Calu3 (cell line): ENCODE measurements at places on chromosomes 4 and X.

- DNase-seq = no peak
Observed at GRCh38 chr4:34629451-34629850, 1614.9 kb downstream of the ARAP2 start.

- DNase-seq = peak; percentile 13
Observed at GRCh38 chr4:118682928-118683327, 2.3 kb upstream of the METTL14 start.

- DNase-seq = no peak
Observed at GRCh38 chrX:53244610-53245009, 19.6 kb upstream of the KDM5C start.

- DNase-seq = no peak
Observed at GRCh38 chr4:78379040-78379439, 172.5 kb upstream of the ANXA3 start.

GRCh38 chr4:99185581-99185980 is 33.5 kb downstream of the ADH6 start:
- DNase-seq = no peak

- no peak for DNase-seq
Observed at GRCh38 chrX:153478746-153479145, 8.4 kb upstream of the HAUS7 start.

GRCh38 chr4:151811403-151811802 is 50.6 kb upstream of the GATB start:
- no peak for DNase-seq

DNA sequence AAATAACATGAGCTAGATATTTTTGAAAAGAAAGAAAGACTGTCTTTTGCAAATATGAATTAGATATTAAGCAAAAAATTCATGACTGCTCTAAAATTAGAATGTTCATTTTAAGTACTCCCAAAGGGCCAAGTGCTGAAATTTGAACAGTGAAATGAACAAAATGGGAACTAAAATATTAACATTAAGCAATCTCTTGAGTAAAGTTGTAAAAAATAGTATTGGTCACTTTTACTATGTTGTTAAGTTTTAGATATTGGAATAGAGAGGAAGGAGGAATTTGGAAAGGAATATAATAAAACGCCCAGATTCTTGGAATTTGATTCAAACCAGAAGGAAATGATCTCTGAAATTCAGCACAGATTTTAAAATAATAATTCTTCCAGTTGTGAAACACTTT is 125.9 kb upstream of the ANK2 start:
- DNase-seq = no peak

DNA sequence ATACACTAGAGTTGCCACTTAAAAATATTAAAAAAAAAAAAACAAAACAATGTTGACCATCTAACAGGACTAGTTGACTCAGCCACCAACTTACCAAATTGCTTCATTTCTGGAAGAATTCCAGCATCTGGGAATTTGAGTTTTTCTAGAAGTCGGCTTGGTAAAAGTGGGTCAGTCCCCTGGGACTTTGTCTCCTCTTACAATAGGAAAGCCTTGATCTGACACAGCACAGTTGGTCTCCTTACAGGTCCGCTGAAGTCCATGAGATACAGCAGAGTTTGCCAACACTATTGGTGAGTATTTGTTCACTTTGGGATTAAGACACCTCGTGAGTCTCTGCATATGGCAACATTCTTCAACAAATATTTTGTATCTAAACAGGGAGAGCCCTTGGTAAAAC is 18.2 kb upstream of the DDIT4L start:
- DNase-seq = no peak

- no peak for DNase-seq
Observed at GRCh38 chrX:124462931-124463330, 116.6 kb downstream of the SH2D1A start.

- no peak for DNase-seq
Observed at GRCh38 chr4:55543858-55544257, 2.9 kb downstream of the CLOCK start.

DNA sequence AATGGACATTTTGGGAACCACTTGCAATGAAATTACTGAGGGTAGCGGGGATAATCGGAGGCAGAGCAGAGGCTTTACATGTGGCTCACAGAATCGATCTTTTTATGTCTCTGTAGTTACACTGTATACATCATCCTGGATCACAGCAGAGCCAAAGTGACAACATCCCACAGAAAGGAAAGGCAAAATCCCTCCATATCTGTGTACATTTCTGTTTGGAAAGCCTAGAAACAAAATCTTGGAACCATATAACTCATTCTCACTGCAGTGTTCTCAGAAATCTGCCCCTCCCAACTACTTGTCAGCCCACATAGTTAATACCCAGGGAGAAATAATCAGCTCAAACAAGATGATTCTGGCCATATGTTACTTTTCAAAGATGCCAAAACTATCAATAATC is 211.6 kb downstream of the DCLK2 start:
- no peak for DNase-seq

DNA sequence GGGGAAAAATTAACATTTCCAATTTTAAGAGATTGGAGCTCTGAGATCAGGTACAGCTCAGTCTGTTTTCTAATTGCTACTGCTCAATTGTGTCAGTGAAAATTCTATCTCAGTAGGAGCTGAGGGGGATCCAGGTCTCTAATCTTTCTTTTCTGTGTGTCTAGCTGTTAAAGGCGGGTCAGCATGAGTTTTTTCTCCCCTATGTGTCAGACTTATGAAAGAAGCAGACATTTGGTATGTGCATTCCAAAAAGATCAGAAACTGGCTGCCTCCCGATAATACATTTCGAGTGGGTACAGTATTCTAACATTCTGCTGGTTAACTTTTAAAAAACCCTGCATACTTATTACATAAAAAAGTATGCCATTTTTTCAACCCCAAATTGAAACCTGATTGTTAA is 72.4 kb downstream of the PCDH7 start:
- no peak for DNase-seq

DNA sequence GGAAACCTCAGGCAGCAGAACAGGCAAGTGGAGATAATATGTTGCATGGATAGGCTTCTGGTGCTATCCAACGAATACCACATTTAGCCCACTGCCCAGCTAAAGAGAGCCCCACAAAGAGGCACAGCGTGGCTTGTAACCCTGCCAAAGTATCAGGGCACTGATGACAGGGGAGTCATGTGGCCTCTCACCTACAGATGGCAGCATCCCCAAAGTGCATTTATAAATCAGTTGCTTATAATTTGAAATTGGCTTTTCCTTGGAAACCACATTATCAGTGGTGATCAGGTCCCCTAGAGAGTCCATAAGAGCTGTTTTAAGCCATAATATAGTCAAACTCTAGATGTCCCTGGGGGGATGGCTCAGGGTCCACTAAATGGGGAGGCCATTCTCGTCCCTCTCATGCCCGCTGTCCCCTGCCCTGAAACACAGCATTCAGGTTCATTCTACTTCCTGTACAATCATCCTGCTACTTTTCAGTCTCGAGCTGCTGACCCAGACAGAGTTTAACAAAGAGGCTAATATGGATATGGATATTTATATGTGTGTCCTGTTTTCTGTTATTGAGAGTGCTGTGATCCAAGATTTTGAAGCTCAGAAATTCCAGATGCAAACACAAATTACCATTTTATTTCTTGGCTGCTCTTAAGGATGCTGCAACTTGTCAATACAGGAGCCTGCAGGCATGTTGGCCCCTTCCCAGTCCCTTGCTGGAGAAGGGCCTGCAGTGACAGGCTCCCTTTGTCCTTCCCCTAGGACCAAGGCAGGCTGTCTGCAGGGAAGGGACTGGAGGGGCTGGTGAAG is 28.5 kb downstream of the SRPX start:
- DNase-seq = peak; percentile 28

DNA sequence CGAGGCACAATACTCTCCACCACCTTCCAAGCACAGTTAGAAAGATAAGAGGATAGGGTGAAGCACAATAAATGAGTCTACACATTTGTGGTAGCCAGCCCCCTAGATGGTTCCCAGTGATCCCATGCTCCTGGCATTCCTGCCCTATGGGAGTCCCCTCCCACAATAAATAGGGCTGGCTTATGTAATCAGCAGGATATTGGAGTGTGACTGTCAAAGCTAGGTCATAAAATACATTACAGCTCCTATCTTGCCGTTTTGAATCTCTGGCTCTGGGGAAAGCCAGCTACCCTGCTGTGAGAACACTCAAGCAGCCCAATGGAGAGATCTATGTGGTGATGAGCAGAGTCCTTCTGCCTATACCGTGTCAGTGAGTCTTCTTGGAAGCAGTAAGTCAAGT is 198.7 kb upstream of the NOCT start:
- DNase-seq = no peak

- no peak for DNase-seq
Observed at GRCh38 chr4:56799161-56799759, 22.2 kb downstream of the SPINK2 start.

DNA sequence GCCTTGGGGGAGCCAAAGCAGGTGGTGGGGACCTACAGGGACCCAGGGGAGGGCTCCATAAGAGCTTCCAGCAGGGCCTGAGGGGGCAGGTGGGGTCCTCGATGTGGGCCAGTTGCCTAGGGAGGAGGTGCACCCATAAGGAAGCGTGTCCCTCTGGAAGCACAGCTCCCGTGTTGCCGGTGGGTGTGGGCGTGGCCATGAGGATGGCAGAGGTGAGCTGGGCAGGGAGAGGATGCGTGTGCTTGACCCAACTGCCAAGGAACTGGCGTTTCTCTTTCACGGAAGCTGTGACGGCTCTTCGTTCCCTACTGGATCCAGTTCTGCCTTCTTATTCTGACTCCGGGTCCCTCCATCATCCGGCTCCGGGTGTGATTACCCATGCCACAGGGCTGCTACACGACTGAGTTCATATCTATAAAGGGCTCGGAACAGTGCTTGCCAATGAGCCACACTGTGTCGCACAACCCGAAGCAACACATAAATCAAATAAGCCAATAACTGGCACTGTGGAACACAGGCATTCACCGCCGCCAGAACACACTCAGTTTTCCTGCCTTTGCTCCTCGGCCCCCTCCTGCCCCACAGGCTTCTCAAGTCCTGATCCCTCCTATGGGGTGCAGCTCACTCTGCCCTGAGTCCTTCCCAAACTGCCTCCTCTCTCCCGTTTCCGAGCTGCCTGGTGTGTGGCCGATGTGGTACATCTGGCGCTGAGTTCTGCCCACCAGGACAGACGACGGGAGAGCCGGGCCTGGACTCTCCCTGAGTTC is 35.5 kb downstream of the RNF212 start:
- DNase-seq = no peak

DNA sequence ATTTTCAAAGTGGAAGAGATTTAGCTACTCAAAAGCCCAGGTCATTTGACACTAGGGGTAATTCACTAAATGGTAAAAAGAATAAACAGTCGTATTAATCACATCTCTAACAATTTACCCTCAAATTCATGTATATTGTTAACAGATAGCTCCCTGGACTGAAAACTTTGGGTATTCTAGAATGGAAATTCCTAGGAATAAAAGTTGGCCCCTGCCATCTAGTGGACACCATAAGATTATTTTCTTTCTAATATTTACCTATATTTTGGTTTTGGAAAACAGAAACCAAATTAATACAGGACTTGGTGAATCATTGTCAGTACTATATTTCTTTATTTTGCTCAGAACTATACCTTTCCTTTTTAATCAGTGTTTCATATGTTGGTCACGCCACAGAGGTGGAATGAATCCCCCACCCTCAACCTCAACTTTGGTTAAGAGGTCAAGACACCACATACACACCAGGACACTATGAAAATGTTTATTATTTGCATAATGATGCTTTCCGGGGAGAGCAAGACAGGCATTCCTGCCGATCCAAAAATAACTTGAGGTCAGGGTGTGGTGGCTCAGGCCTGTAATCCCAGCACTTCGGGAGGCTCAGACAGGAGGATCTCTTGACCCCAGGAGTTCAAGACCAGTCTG is 96.2 kb upstream of the APOOL start:
- no peak for DNase-seq

GRCh38 chr4:163090997-163091684 is 75.5 kb downstream of the NAF1 start:
- DNase-seq = no peak

DNA sequence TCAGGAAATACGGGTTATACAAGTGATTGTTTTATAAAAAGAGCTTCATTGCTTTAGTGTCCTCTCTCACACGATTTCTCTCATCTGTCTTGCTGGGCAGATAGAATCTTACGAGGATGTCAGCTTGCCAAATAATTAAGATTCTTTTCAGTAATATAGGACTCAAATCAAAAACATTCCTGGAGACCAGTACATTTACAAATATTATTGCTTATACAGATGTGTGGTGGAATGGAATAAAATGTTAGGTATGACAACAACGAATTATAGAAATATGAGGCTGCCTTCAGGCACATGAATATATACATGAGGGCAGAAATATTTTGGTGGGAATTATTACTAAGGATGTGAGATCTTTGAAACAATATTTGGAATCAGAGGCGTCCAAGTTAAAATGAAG is 88.9 kb downstream of the GC start:
- no peak for DNase-seq

DNA sequence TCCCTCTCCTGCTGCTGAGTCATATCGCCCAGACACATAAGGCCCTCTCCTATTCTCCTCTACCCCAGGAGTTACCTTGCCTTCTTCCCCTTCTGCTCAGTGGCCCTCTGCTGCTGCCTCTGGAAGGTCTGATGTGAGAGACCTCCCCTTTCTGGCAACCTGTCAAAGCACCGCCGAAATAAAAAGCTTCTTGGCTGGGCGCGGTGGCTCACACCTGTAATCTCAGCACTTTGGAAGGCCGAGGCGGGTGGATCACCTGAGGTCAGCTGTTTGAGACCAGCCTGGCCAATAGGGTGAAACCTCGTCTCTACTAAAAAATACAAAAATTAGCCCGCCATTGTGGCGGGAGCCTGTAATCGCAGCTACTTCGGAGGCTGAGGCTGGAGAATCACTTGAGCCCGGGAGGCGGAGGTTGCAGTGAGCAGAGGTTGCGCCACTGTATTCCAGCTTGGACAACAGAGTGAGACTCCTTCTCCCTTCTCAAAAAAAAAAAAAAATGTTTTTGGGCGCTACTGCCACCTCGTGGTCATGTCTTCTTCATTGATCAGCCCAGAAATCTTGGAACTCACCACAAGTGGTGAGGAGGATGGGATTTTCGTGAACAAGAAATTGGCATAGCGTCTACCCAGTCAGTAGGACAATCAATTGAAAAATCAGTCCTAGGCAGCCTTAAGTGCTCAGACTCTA is 8.6 kb upstream of the ZXDA start:
- DNase-seq = peak; percentile 60

DNA sequence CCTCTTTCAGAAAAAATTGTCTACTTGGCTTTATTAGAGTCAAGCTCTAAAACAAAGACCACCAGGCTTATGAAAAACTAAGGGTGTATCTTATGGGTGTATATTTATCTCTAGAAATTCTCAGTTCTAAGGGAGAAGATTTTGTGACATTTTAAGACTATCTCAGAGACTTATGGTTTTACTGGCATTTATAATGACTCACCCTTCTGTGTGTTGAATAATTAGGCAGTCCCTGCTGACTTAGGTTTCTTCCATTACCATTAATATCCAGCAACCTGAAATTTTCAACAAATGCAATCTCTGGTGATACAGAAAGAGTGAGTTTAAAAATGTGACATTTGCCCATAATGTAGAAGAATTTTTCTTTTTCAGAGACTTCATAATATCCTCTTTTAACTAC is 1015.0 kb upstream of the AGA start:
- DNase-seq = no peak
